Fibroblast of the conjunctiva (primary cell): ENCODE measurements at places on chromosomes 13 and 19.
A peak's percentile ranks its signal among the peaks of the same experiment; 100 is the strongest.

DNA sequence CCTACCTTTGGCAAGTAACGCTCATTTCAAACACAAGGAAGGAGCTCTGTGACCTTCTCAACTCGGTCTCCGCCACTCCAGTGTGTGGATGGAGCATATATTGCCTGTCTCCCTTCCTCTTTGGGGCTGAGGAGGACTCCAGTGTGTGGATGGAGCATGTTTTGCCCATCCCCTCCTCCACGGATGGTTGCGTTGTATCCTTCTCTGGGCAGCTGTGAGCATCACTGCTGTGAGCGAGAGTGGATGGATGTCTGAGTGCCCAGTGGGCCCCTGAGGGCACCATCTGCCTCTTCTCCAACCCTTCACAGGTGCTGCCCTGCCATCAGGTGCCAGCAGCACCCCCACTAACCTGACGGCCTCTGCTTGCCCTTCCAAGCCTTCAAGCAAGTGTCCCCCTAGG is 186.2 kb downstream of the TEX29 start:
- no peak for DNase-seq

DNA sequence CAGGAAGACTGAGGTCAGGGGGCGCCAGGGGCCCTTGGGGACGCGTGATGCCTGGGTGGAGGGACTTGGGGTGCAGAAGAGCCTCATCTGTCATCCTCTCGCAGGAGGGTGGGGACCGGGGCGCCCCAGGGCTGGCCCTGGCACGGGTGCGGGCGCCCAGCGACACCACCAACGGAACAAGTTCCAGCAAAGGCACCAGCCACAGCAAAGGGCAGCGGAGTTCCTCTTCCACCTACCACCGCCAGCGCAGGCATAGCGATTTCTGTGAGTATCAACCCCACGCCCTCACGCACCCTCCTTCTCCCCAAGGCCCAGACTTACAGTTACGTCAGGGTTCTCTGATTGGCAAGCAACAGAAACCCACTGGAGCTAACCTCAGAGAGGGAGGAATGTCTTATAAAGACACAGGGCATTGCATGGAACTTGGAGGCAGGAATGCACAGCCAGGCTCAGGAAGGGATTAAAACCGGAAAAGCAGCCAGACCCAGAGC is 29.4 kb downstream of the MARK4 start:
- no peak for DNase-seq

DNA sequence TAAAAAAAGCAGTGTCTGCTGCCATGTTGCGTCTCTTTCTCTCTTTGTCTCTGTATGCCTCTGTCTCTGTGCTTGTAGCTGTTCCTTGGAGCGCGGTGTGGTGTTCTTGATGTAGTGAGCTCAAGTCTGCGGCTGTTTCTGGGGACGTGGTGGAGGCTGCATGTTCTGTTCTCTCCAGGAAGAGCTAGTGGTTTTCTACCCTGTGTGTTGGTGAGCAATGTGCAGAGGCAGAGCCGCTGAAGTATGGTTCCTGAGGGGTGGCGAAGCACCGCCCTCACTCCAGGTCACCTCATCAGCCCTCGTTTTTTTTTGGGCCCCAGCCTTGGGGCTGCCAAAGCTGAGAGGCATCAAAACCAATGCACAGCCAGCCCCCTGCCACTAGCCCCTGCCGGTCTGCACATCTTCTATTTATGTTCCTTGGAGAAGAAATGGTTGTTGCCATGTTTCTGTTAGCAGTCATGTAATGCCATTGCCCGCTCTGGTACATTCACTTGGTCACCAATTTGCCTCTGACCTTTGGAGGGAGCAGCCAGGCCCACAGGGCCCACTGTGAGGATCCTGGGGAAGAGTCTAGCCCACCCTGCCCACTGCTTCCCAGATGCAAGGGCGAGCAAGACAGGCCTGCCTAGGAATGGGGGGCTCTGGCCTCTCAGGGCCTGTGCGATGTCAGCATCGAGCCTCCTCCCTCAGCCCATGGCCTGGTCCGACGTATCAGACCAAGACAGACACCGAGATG is 7.2 kb downstream of the HNRNPL start:
- no peak for DNase-seq

DNA sequence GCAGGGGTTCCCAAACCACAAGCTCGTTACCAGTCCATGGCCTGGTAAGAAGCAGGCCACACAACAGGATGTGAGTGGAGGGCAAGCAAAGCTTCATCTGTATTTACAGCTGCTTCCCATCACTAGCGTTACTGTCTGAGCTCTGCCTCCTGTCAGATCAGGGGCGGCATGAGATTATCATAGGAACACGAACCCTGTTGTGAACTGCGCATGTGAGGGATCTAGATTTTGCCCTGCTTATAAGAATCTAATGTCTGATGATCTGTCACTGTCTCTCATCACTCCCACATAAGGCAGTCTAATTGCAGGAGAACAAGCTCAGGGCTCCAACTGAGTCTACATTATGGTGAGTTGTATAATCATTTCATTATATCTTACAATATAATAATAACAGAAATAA is 677.4 kb upstream of the SLITRK6 start:
- no peak for DNase-seq

DNA sequence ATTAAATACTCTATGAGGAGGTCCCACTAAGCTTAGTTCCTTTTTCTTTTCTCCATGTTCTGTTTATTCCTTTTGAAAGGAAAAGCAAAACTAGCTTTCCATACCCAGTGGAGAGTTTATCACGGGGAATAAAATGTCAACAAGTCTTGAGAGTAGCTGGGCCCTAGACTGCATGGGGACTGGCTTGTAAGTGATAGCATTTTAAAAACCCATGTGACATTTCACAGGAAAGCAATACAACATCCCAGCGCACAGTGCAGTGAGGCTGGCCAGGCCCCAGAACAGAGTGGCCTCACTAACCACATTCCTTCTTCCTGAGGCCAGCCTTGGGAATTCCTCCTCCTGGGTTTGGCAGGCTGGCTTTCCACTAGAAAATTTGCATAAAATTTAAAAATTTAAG is 149.8 kb downstream of the DLEU7 start:
- no peak for DNase-seq

GRCh38 chr13:93797463-93797862 is 570.9 kb downstream of the GPC6 start:
- DNase-seq: no peak

GRCh38 chr13:95485045-95485517 is 67.4 kb upstream of the CLDN10 start:
- DNase-seq: no peak

DNA sequence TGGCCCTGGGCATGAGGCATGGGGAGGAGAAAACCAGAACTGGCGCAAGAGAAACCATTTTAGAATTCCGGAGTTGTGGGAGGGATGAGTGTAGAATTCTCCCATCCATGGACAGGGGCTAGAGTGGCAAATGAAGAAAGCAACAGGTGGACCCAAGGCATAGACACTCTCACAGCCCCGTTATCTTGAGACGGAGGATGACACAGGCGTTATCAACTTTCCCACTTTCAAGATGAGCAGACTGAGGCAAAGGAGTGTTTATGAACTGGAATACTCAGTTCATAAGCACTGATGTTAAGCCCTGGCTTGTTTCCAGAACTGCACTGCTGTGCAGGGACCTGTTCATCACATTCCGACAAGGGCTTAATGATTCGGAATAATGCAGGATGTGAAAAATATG is 1.1 kb upstream of the GTF3A start:
- no peak for DNase-seq

DNA sequence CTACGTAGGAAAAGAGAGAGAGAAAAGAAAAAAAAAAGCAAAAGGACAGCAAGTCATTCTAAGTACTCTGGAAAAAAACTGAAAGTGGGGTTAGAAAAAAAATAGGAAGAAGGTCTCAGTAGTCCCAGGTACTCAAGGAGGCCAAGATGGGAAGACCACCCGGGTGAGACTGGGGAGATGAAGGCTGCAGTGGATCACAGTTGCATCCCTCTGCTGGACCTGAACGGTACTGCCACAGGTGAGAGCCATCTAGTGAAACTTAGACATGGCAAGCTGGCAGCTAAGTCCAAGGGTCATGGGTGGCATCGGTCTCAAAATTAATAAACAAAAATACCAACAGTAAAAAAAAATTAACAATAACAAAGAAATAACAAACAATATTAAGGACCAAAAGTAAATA is 41.0 kb upstream of the ZNF91 start:
- DNase-seq: no peak

DNA sequence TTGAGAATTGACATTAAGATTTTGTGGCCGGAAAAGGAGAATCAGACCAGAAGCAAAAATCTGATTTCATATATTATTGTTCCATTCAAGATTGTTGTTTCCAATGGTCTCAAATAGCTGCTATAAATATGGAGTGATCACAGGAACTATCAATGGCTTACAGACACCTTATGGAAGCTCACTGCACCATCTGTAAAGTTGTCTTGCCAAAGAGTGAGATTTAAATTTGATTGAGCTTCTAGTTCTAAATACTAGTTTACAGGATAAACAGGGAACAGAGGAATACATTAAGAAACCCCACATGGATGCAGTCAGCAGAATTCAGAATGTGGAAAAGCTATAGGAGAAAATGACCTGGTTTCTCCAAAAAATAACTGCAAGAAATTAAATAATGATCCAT is 47.0 kb upstream of the CALM3 start:
- no peak for DNase-seq

- DNase-seq: no peak
Measured at GRCh38 chr13:26518451-26518959, 39.0 kb upstream of the WASF3 start.

GRCh38 chr19:8577247-8577646 is at the start of gene MYO1F:
MYO1F (minus strand) TSS chr19:8577442; CDS start chr19:8577309, 133 bp downstream.
- no peak for DNase-seq

GRCh38 chr13:29292045-29292444 is 303.4 kb downstream of the SLC7A1 start:
- DNase-seq: no peak

GRCh38 chr19:44051650-44052402 is at the start of gene ZNF223:
ZNF223 (plus strand) TSS chr19:44052036; CDS start chr19:44055177, 3,141 bp downstream.
- DNase-seq: peak; percentile 87
